CD4-positive, alpha-beta T cell treated with Interleukin-10 for 1 hour (primary cell): ENCODE measurements at places on chromosomes 7 and 10.
A peak's percentile ranks its signal among the peaks of the same experiment; 100 is the strongest.

DNA sequence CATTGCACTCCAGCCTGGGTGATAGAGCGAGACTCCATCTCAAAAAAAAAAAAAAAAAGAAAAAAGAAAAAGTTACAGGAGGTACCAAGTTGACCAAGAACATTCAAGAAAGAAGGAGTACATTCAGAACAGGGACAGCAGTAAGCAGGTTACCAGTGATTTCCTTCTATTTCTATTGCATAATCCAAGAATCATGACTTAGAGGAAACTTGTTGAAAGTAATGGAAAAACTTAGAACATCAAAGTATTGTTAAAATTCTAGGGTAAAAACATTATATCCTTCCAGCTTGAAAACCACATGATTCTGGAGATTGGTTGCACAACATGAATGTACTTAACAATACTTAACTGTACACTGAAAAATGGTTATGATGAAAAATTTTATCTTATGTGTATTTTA, 25.2 kb downstream of the RAPGEF5 start:
- DNase-seq, result no peak

DNA sequence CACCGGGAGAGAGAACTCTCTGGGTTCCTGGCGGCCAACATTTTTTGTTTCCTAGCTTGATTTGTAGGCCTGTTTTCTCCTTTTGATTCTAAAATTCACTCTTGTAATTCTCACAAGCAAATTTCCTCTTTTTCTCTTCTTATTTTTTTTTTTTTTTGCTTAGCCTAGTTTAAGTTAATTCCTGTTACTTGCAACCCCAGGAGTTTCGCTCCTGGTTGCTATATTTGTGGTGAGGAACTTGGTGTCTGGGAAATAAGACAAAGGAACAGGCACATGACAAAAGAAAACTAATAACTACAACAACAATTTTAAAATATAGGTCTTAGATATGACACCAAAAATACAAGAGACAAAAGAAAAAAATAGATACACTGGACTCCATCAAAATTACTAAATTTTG, 6.7 kb downstream of the AOAH start:
- DNase-seq, result no peak

GRCh38 chr7:143407287-143408251, 1.1 kb downstream of the EPHA1 start:
- DNase-seq, result peak; percentile 60

DNA sequence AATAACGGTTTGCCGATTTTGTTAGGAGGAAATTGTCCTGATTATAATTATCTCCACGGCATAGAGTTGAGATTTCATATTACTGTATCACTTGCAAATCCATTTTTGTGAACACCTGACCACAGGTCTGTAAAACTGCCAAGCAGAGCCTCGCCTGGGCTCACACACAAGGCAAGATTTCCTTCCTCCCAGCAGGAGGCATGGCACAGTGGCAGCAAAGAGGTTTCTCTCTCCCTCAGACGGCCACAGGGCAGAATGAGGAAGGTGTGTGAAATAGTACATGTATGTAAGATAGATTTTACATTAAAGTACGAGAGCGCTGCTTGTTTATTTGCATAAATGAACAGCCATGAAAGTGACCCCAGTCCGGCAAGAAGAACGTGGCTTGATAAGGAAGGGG, 130.1 kb downstream of the CELF2 start:
- peak; percentile 54 for DNase-seq

- no peak for DNase-seq
Measured at GRCh38 chr10:45380903-45381620, 7.0 kb downstream of the ALOX5 start.
